Activated CD4-positive, CD25-positive, alpha-beta regulatory T cell treated with anti-CD3 and anti-CD28 coated beads, Interleukin-2, amount 50 U/mL, for 72 hours (primary cell): ENCODE measurements at places on chromosomes 11 and 22.

GRCh38 chr11:125086633-125087296, 23.7 kb downstream of the SLC37A2 start:
- no peak for DNase-seq

GRCh38 chr11:127943763-127944162, 643.6 kb downstream of the ETS1 start:
- no peak for DNase-seq

DNA sequence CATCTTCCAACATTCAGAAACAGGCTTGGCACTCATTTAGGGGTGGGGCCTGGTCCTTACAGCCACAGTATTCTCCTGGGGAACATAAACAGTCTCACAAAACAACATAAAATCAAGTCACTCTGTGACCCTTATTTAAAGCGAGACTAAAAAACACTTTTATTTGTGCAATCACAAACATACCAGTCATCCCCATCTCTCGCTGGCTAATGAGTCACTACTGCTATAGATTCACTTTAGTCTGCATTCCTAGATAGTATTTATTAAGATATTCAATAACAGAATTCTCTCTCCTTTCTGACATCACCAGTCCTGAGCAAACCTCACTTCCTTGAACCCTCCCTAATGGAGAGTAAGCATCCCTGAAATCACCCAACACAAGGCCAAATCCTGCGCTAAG, 68.0 kb downstream of the ZBTB44 start:
- no peak for DNase-seq

- no peak for DNase-seq
These were observed 201.5 kb upstream of the LUZP2 start for GRCh38 chr11:24295360-24295759.

GRCh38 chr22:42945736-42946135, 69.2 kb downstream of the PACSIN2 start:
- no peak for DNase-seq

DNA sequence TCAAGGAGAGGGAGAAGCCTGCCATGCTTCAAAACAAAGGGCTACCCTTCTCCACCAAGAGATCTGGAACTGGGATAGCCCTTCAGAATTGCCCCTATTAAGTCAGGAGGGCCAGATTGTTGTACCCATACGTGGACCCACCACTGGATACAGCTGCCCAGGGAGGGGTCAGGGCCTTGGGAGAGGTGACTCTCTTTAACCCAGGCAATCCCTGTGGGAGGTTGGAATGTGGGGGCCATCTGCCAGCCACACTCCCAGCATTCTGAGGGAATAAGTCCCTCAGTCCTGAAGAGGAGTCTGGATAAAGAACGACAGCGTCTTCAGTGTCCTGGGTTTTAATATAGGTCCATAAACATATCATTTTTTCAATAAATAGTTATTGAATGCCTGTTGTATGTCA, 588.2 kb upstream of the TENM4 start:
- DNase-seq = no peak

- no peak for DNase-seq
These were observed 87.2 kb downstream of the WNT7B start for GRCh38 chr22:45889539-45890350.

GRCh38 chr11:76172583-76172982, 33.7 kb downstream of the WNT11 start:
- no peak for DNase-seq

GRCh38 chr11:113481226-113481625, 6.0 kb upstream of the DRD2 start:
- no peak for DNase-seq
